AG20443 (cell line): ENCODE measurements at places on chromosomes 11 and 22.

GRCh38 chr11:79393362-79394043, 47.3 kb downstream of the TENM4 start:
- DNase-seq = no peak

DNA sequence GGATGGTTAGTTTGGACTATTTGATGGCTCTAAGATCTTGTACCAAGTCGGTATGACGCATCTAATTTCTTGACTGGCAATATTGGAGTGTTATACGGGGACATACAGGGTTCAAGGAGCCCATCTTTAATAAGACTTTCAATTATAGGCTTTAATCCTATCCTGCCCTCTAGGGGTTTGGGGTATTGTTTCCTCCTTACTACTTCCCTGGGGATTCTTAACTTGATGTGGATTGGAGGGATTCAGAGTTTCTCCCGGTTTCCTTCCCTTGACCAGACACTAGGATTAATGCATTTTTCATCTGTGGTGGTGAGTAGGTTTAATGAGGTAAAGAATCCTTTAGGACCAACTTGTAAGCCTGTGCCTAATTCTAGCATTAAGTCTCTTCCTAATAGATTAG, 18.8 kb downstream of the CYP2D6 start:
- no peak for DNase-seq

- DNase-seq = no peak
Measured at GRCh38 chr11:131533149-131533548, 162.7 kb downstream of the NTM start.

GRCh38 chr11:69304686-69305085, 10.7 kb downstream of the MYEOV start:
- no peak for DNase-seq

- DNase-seq = no peak
Measured at GRCh38 chr22:45772743-45773142, 101.1 kb downstream of the ATXN10 start.

DNA sequence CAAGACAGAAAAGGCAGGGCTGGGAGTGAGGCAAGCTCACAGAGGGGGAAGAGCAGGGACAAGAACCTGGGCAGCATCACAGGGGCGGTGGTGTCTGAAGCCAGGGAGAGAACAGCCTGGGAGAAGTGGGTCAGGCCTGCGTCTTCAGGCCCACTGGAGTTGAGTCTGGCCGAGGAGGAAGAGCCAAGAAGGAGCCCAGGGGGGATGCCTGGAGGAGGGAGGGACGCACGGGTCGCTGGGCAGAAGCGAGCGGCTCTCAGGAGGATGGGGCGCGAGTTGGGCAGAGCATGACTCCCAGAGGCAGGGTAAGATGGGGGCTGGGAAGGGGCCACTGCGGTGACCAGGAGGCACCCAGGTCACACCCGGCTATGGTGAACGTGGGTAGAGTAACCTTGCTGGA, 18.5 kb downstream of the LRFN4 start:
- no peak for DNase-seq

DNA sequence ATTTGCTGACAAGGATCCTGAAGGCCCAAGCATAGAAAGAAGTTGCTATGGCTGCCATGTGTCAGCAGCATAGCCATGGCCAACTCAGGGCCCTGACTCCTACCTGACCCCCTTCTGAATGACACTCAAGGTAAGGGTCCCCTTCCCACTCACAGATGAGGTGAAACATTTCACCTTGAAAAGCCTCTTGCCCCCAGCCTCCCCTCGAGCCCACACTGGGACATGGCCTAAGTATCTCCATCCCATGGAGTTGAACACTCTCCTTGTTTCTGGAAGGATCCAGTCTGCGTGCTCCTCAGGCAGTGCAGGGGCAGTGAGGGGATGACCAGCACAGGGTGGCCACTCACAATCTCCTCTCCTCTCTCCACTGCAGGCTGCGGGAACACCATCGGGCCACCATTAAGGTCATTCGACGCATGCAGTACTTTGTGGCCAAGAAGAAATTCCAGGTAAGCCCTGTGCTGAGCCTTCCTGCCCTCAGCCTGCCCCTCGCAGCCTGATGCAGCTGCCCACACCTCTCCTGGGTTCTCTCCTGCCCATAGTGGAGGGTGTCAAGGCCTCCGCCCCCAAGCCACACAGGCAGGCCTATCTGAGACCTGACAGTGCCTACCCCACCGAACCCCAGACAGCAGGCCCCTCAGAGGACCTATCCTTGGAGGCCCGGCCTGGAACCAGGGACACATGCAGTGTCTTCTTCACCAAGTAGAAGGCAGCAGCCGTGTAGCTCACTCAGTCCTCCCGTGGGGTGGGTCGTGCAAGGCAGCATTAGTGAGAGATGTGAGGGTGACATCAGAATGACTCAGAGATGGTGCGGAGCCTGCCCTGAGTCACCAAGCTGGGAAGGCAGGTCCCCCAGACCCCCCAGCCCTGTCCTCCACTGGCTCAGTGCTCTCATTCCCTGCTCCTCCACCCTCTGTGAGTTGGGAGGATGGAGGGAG, 68.9 kb upstream of the KCNQ1OT1 start:
- peak; percentile 88 for DNase-seq

DNA sequence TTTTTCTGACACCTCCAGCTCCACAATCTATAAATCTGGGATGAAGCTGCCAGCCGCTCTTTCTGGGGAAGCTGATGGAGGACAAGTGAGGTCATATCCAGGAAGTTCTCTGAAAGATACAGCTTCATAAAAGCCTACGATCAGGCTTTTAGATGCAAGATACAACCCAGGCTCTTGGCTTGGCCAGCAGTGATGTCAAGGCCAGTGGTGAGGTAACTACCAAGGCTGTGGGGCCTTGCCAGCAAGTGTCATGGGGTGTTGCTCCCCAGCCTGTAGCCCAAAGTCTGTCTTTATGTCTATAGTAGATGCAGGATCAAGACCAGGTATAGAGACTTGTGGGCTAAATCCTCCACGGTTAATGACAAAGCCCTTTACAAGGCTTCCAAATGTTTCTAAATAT, 70.1 kb upstream of the TIMP3 start:
- DNase-seq = no peak

GRCh38 chr11:83157594-83158356, 844 bp downstream of the PCF11 start:
- DNase-seq = peak; percentile 57

DNA sequence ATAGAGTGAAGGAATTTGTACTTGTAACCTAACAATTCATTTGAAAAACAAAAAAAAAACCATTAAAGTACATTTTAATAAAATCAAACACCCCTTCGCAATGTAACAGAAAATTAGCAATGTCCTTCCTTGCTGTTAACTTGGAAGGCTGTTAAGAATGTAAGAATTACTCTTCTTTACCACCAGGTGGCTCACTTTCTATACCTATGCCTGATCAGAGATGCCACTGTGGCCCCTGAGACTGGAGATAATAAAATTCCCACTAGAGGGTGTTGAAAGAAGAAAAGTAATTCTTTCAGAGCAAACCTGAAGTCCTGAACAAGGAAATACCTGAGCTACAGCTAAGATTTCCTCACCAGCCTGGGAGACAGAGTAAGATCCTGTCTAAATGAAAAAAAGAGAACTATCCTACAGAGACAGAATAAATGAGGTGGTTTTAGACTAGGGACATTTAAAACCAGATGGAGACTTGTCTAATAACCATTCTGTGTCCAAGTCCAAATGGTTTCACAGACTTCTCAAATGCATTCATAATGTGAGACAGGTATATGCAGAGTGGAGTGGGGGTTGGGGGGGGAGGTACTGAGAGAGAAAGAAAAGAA, 1089.3 kb downstream of the FAM181B start:
- DNase-seq = peak; percentile 20

- peak; percentile 30 for DNase-seq
Measured at GRCh38 chr11:71086687-71087258, 165.6 kb downstream of the SHANK2 start.

- no peak for DNase-seq
Measured at GRCh38 chr11:11407763-11408084, 54.7 kb upstream of the CSNK2A3 start.

DNA sequence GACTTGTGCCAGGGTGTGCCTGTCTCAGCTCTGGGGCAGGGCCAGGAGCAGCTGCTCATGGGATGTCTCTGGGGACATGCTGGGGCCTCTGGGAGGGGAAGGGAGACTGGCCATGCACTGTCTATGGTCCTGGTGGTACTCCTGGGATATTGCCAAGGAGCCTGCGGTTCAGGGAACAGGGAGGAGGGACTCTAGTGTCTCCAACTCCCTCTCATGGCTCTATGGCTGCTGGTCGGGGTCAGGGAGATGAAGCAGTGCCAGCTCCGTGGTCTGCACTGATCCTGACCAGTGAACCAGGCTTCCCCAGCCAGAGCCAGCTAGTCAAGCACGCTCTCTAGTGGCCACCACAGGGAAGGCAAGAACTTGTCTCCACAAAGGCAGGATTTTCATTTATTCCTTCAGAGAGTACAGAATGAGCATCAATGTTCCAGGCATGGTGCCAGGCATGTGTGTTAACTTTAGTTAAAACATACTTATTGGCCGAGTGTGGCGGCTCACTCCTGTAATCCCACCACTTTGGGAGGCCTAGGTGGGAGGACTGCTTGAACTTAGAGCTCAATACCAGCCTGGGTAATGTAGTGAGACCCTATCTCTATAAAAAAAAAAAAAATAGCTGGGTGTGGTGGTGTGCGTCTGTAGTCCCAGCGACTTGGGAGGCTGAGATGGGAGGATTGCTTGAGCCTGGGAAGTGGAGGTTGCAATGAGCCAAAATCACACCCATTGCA, 2.5 kb upstream of the BEST1 start:
- peak; percentile 91 for DNase-seq

- no peak for DNase-seq
Measured at GRCh38 chr11:44138286-44138685, 42.8 kb downstream of the EXT2 start.

- DNase-seq = no peak
Measured at GRCh38 chr11:92707665-92708064, 261.8 kb upstream of the MTNR1B start.

DNA sequence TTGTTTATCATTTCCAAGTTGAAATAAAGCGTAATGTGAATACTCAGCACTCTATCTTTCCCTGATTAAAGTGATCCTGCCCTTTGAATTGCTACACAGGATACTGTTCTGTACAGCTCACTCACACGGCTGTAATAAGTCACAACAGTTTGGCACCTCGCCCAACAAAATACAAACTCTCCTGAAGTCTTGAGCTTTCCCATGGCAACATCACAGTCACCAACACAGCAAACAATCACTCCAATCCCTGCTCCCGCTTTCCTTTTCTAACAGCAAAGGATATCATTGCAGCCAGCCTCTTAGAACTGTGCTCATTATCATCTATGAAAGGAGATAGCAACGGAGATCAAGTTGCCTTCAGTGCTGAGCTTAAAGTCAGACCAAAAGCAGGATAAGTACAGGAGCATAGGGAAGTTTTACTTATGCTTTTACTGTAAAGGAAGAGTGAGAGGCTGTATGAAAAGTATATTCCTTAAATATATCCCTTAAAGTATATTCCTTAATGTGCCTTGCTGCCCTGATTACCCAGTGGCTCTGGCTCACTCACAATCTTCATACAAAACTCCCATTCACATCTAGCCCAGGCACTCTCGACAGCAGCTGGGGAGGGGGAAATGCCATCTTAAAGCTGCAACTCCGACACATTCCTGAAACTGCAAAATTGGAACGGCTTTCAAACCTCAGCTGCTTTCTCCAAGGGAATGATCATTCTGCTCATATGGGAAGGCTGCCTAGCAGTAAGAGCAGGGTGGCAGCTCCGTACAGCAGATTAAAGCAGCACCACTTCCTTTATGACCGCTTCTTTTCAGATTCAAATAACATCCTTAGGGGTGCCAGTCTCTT, 35.8 kb downstream of the MAML2 start:
- peak; percentile 88 for DNase-seq

GRCh38 chr11:720017-720641, 14.1 kb downstream of the EPS8L2 start:
- peak; percentile 6 for DNase-seq

DNA sequence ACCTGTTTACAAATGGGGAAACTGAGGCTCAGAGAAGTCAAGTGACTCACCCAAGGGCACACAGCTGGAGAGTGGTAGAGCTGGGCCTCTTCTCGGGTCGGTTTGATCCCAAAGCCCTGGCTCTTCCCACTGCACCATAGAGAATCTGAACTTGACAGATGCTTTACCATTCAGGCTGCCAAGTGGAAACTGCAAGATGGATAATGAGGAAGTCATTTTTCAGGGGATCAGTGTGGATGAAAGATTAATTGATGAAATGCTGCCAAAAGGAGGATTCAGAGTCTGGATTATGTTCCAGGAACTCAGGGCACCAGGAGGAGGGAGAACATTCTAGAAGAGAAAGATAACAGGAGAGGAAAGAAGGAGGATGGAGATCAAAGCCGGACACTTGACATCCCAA, 185.9 kb upstream of the ZBED5 start:
- no peak for DNase-seq

DNA sequence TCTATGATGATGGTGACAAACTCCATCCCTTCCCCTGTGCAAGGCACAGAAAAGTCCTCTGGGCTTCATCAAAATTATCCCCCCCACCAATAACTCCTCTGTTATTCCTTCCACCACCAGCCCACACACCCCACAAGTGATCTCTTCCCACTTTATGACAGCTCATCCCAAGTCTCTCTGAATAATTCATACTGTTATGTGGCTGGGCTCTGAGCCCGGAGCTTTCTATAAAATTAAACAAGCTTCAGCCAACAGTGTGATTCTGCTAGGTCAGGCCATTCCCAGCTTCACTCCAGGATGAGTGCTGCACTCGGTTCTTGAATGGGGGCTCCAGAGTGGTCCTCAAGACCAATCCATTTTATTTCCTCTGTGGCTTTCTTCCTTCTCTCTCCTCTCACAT, 83.0 kb downstream of the INSC start:
- peak; percentile 38 for DNase-seq

DNA sequence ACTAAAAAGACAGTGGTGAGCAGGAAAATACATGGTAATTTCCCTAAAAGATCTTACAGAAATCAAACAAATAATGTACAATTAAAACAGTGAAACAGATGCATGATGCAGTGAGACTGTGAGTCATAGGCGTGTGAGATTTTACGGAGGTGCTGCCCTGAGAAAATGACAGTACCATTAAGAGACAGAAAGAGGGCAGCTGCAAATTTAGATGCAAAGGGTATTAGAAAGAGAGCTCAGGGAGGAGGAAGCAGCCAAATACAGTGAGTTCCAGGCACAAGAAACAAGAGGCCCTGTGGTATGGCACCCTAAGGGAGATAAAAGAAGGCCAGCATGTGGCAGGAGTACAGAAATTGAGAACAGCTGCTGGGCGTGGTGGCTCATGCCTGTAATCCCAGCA, 88.5 kb upstream of the FIBIN start:
- peak; percentile 60 for DNase-seq

DNA sequence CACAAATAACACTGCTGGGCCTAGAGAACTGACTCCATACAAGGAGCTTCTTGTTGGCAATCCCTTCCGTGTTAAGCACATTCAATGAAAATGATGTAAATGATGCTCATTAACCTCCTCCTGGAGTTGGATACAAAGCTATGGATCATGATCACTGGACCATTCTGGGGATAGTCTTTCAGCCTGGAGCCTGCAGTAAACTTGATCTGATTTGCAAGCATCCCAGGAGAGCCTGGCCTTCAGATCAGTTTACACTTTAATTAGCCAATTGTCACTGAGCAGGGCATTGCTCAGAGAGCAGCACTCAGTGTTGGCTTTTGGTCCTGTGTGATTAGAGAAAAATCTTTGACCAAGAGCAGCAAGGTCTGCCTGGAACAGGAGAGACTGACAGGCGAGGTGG, 45.6 kb downstream of the ARFGAP3 start:
- no peak for DNase-seq
